Stimulated activated CD4-positive, alpha-beta T cell treated with anti-CD3 and anti-CD28 coated beads, TNF-alpha, amount 100 ng/mL, for 1 hour (primary cell): ENCODE measurements at places on chromosomes 13 and 19.

DNA sequence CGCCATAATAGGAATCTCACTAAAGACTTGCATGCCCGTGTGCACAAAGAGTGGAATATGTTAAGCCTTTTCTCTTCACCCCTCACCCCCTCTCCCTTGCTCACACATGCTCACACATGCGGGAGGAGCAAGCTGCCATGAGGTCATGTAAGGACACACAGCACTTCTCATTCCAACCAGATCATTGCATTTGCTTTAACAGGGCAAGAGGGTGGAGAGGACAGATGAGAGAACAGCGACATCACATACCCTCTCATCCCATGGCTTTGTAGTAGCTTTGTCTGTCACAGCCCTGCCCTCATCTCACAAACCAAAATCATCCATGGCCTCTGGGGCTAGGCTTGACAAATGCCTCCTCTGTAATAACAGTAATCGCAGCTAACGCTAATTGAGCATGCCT lies 145.6 kb upstream of the FRY start:
- DNase-seq: no peak

GRCh38 chr13:20729633-20730585 lies 26.4 kb downstream of the IL17D start:
- no peak for DNase-seq

DNA sequence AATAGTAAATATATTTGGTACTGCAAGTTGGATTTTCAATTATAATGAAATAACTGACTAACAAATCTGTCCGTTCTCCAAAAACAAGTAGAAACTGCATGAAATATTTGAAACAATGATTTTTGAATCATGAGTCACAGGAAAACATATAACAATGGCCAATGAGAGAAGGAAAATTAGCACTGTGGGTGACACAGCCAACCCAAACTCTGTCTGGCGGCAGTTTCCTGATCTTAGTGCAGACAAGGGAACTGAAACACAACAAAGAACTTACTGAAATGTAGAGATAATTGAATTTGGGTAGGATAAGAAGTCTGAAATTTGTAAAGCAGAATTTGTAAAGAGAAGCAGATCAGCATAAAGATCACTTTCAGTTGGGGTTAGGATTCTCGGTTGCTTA lies 2743.3 kb upstream of the PCDH20 start:
- DNase-seq: no peak

DNA sequence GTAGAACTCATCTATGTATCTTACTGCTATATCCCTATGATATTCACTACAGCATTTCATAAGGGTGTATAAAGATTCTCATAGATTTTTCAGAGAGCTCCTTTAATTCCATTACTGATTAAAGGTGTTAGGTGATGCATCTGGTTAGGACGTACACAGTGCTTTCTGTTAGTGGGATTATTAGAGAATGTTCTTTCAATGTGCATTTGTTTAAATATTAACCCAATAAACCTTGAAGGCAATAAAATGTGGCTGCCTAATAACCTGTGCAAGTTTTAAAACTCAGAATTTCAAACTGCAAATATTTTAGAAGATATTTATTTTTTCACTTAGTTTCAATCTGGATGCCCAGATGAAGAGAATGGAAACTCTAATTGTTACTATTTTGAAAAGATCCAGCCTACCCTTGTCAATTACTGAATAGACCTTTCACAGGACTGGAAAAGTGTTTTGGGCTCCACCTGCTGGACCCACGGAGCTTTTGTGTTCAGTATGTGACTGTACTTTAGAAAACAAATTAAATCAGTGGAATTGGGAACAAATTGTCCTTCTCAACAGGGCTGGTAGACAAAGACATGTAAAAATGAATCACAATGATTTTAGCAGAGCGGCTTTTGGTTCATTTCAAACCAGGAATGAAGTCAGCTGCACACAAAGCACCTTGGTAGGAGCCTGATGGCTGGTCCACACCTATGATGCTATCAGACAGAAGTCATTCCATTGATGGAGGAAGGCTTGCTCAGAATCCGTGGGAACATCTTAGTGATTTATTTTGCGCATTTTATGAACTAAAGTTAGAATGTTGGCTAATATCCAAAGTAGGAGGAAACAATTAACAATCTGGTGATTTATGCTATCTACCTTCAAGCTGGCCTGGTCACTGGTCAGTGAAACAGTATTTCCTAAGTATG lies 89.4 kb upstream of the RAP2A start:
- DNase-seq: no peak

GRCh38 chr13:33797622-33798021 lies 20.3 kb upstream of the RFC3 start:
- no peak for DNase-seq

DNA sequence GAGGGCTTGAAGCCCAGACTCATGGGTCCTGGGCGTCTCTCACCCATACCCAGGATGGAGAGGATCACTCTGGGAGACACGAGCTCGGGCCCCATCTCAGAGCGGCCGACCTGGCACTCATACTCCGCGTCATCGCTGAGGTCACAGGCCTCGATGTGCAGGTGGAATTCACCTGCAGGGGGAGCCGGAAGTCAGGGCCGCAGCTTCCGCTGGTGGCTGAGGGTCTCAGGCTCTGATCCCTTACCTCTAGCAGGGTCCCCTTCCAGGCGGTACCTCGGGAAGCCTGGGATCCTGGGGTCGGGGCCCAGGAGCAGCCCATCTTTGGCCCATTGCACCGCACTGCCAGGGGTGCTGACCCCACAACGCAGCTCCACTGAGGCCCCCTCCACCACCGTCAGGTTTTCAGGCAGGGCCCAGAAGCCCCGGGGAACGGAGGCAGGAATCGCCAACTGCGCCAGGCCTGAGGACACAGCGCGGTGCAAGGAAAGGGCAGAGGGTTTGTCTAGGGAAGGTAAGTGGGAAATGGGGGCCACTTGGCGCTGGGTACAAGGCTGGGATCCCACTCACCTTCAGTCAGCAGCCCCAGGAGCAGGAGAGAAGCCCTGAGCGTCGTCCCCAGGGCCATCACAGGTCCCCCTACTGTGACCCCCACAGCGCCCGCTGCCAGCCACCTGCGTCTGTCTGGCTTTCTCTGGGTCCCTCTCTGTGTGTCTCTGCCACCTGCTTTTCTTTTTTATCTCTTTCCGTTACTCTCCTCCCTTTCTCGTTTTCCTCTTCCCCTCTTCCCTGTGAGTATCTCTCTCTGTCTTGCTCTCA lies 883 bp downstream of the NPHS1 start:
- no peak for DNase-seq

- no peak for DNase-seq
Measured at GRCh38 chr13:32447894-32448623, 20.1 kb upstream of the N4BP2L1 start.

- DNase-seq: no peak
Measured at GRCh38 chr19:30558793-30559192, 186.6 kb downstream of the ZNF536 start.

DNA sequence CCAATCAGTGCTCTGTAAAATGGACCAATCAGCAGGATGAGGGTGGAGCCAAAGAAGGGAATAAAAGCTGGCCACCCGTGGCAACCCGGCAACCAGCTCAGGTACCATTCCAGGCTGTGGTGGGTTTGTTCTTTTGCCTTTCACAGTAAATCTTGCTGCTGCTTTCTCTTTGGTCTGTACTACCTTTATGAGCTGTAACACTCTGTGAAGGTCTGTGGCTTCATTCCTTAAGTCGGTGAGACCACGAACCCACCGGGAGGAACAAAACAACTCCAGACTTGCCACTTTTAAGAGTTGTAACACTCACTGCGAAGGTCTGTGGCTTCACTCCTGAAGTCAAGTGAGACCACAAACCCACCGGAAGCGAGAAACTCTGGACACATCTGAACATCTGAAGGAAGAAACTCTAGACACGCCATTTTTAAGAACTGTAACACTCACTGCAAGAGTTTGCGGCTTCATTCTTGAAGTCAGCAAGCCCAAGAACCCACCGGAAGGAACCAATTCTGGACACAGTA lies 16.5 kb upstream of the SPACA6 start:
- no peak for DNase-seq

GRCh38 chr13:31201341-31202031 lies 1.7 kb downstream of the B3GLCT start:
- no peak for DNase-seq

- DNase-seq: no peak
Measured at GRCh38 chr13:59755632-59756290, 408.0 kb downstream of the DIAPH3 start.

- no peak for DNase-seq
Measured at GRCh38 chr13:108433976-108434755, 164.6 kb downstream of the TNFSF13B start.

DNA sequence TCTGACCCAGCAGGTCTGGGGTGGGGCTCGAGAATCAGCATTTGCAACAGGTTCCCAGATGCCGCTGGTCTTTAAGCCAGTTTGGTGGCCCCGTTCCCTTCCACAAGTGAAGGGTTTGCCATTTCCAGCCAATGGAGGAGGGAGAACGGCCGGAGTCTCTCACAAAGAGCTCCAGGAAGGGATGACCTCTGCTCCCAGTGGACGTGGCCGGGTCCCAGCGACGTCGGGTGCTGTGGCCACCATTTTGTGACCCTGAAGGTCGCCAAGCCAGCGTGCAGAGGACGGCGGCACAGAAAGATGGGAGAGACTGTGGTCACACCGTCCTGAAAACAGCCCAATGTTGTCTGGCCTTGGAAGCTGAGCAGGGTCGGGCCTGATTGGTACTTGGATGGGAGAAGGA lies 8.0 kb downstream of the SHC2 start:
- no peak for DNase-seq

- DNase-seq: no peak
Measured at GRCh38 chr19:29789007-29789406, 22.8 kb upstream of the CCNE1 start.

GRCh38 chr19:2715470-2716274 lies 5.5 kb downstream of the DIRAS1 start:
- DNase-seq: no peak

- DNase-seq: peak; percentile 45
Measured at GRCh38 chr19:47280183-47280797, 5.6 kb downstream of the INAFM1 start.

- DNase-seq: no peak
Measured at GRCh38 chr13:73532987-73533510, 474.2 kb downstream of the KLF5 start.

DNA sequence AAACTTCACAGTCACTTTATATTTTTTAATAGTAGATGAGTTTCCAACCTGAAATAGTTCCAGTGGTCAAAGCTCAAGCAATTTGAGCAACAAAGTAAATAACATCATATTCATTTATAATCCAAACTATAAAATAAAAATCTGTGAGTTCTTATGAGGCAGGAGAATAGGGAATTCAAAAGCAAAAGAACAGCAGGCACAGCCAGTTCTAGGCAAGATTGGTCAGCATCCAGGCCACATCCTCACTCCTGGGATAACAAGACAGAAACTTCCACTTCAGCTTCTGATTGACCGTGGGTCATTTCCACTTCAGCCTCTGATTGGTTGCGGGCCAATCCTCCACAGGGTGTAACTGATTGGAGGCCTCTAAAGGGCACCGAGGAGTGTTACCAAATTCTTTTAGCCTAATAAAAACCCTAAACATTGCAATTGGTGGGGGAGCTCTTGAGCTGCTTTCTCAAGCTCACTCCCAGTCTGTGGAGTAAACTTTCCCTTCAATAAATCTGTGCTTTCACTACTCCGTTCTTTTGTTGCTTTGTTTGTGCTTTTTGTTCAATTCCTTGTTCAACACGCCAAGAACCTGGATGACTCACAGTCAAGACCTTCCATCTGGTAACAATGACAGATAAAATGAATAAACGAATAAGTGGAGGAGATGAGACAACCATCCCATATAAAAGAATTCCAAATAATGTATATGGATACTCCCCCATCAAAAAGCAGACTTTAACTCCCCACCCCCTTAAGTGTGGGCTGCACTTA lies 42.6 kb upstream of the AMER2 start:
- no peak for DNase-seq

- DNase-seq: peak; percentile 61
Measured at GRCh38 chr19:13764101-13764807, at the start of gene MRI1. TSS of gene MRI1 (plus strand) at chr19:13764522. CDS start at chr19:13764589, 67 bp downstream.

DNA sequence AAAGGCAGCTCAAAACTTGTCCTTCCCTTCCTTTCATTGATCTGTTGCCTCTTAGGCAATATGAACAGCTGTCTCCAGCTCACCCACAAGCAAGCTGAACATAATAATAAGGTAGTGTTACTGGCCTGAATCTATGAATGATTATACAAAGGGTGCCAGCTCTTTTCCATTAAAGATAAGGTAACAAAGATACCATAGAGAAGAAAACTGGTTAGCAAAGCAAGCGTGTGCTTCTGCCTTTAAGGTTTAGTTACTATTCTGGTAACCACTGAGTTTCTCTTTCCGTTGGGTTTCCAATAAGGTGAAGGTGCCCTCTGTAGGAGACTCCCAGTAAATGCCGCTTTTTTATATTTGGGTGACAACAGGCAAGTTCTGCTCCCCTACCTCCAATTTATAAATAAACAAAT lies 12.1 kb upstream of the DACH1 start:
- no peak for DNase-seq

GRCh38 chr13:48078251-48078656 lies 16.6 kb downstream of the MED4 start:
- DNase-seq: no peak

GRCh38 chr13:23959231-23959862 lies 62.0 kb upstream of the C1QTNF9B start:
- DNase-seq: no peak

GRCh38 chr13:111263566-111263965 lies 56.9 kb upstream of the TEX29 start:
- no peak for DNase-seq

DNA sequence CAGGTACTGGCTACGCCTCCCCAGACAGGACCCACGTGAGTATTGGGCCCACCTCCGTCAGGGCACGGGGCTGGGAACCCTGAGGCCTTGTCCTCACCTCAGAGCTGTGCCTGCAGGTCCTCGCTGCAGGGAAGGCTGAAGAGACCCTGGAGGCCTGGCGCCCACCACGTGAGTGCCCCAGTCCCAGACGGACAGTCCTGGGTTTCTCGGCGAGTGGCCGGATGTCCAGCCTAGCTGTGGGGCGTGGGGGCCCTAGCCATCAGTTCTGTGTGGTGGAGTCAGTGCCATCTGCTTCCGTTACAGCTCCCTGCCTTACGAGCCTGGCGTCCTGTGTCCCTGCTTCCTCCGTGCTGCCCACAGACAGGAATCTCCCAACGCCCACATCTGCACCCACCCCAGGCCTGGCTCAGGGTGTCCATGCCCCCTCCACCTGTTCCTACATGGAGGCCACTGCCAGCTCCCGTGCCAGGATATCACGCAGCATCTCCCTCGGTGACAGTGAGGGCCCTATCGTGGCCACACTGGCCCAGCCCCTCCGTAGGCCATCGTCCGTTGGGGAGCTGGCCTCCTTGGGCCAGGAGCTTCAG lies 7.8 kb upstream of the OVOL3 start:
- no peak for DNase-seq

DNA sequence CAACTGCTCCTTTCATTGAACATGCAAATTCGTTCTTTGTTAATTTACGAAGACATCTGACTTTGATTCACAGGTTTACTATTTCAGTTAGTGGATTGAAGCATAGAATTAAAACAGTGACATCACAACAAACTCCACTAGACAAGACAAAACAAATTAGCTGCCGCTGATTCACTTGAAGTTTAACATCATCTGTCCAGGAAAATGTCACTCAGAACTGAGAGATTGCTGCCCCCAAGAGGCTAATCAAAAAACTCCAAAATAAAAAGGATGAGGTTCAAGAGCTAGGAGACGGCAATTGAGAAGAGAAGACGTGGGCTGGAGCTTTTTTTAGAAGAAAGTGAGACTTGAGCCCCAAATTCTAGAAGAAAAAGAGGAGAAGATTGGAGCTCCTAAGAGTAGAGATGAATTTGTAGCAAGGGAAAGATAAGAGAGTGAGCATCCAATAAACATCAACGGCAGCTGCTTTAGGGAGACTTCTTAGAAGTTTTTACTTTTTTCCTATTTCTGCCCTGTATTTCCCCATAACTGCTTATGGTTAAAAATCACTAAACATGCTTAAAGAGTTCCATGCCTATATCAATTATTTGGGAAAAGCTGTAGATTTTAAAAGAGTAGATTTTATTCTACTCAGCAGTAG lies 40.8 kb upstream of the TPP2 start:
- DNase-seq: no peak
